ENCODE measurements at places on chromosomes 16 and 17.

GRCh38 chr17:20968913-20969616 lies 73.7 kb downstream of the USP22 start:
- DNase-seq = no peak

- peak; percentile 14 for DNase-seq
These were observed 1.1 kb downstream of the CREBBP start for GRCh38 chr16:3879258-3879886.

- DNase-seq = no peak
These were observed 135.8 kb downstream of the CCDC182 start for GRCh38 chr17:57609125-57609877.

DNA sequence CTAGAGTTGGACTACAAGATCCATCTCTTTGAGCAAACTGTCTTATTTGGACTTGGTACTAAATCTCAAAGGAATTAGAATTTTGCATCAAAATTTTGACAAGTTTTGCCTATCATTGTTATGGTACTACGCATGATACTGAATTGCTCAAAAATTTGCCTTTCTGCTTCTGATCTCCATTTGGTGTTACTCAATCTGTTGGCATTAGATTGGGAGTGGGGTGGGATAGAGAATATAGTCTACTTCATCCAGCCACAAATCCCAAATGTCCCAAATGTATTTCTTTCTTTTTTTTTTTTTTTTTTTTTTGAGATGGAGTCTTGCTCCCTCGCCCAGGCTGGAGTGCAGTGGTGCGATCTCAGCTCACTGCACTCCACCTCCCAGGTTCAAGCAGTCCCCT lies 204.8 kb downstream of the TANC2 start:
- DNase-seq = no peak

- no peak for DNase-seq
These were observed 30.8 kb downstream of the NLRP1 start for GRCh38 chr17:5553479-5553878.

DNA sequence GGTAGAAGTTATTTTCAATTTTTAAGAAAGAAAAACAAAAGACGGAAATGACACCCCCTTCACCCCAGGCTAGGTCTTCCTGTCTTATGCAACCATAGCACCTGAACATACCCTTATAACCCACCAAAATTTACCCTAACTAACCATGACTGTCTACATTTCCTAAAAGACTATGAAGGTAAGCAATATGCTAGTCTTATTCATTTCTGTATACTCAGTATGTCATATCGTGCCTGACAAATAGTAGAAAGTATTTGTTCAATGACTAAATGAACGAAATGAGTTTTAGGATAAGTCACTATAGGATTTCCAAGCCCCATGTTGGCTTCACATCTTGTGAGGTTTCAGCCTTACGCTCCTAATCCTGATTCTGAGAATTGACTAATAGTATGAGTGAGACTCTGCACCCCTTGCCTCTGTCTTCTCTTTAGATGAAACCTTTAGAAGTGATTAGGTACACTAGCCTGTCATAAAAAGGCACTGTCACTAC lies 6.5 kb downstream of the ADAT1 start:
- no peak for DNase-seq

DNA sequence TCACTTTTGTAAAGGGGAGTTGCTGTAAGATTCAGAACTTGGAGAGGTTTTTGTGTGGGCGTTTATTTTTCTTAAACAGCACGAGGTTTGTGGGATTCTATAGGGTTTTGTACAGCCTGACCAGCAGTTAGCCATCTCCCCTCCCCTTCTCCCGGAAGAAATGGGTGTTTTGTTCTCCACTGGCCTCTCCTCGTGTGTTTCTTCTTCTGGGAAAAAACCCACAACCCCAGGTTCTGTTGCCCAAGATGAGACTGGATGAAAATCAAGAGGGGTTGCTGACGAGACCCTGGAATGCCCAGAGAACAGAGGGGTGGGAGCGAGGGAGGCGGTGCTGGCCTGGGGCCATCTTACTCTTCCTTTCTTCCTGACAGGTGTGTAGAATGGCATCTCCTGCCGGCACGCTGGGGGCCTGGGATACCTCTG lies 186.1 kb downstream of the MSI2 start:
- DNase-seq = no peak

DNA sequence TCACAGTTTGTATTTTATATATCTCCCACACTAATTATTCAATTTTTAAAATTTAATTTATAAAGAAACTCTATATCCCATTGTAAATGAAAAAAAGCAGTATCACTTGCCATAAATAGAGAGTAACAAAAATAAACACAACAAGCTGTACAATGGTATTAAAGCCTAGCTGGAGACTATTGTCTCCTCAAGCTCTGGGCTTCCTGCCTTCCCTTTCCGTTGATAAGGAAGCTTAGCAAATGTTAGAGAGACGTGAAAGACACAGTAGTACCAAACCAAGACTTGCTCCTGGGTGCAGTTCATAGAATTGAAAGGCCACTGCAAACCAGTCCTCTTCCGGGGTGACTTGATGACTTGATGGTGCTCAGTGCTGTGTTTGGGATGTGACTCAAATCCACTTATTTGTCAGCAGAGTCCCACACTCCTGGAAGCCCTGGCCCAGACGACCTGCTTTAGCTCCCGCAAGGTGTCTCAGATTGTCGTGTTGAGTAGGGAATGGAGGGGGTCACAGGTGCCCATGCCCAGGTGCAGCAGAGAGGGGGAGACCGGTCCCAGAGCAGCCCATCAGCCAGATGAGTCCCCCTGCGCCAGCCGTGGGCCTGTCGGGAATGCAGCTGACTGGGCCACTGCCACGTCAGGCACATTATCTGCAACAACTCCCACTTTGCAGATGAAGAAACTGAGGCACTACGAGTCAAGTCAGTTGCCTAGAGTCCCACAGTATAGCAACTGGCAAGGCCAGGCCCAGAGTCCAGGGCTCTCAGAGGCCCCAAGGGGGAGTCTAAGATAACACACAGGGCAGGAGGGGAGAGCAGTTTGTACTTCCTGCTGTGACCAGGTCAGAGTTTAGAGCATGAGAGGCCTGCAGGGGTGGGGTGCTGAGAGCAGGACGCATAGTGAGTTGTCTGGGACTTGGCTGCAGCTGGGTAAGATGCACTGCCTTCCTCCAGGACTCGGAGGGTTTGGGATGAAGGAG lies 40.5 kb downstream of the PSME3IP1 start:
- no peak for DNase-seq

- DNase-seq = no peak
These were observed 4.6 kb downstream of the TEN1 start for GRCh38 chr17:75983501-75984181.

- no peak for DNase-seq
These were observed 3.7 kb downstream of the KIF22 start for GRCh38 chr16:29794231-29794710.

DNA sequence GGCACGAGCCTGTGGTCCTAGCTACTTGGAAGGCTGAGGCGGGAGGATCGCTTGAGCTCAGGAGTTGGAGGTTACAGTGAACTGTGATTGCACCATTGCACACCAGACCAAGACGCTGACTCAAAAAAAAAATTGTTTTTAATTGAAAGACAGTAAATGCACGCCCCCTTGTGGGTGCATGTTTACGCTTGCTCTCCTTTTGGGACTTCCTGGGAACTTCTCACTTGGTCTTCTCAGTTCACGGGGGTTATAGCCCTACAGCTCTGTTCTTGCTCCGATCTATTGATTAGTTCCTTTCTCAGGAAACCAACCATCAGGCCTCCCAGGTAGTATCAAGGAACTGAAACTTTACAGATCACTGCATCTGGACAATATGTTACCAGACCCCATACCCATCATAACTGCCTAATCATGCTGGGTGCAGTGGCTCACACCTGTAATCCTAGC lies 14.2 kb upstream of the RIPOR1 start:
- peak; percentile 64 for DNase-seq

GRCh38 chr16:52773026-52773425 lies 226.1 kb upstream of the TOX3 start:
- DNase-seq = no peak

DNA sequence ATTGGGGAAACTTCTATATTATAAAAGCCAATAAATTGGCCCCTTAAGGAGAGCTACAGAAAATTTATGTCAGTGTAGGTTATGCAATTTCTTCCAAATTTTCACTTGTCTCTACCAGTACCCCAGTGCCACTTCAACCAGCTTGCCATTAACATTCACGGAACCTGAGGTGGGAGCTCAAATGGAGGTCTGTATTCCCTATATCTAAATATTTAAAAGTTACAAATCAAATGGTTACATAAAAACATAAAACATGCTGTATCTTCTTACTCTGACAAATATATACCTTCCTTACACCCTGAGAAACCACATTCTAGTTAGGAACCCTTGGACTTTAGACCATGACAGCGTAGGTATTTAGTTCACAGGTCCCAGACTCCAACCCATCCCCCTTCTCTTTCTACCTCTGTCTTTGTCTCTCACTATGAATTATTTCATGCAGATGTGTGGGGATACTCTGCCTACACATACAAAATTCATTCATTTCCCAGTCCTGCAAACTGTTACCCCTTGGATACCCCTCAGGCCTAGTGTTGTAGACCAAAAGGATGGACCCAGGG lies 127.8 kb upstream of the PMFBP1 start:
- no peak for DNase-seq

- DNase-seq = no peak
These were observed 10.2 kb downstream of the COTL1 start for GRCh38 chr16:84607694-84608093.

DNA sequence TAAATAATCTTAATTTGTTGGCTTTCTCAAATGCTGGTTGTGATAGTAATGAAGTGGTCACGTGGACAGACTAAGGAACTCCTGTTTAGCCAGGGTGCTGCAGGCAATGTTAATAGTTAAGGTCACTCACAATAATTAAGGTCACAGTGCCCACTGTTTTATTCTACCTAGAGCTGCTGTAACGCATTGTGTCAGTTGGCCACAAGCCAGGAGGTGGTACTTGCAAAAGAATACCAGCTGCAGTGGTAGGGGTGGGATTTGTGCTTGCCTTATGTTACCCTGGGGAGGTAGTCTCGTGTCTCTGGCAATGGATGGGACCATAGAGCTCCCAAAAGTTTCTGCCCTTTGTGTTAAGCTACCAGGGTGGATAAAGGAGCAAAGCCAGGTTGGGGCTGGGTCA lies 969.1 kb upstream of the CDH8 start:
- DNase-seq = no peak

DNA sequence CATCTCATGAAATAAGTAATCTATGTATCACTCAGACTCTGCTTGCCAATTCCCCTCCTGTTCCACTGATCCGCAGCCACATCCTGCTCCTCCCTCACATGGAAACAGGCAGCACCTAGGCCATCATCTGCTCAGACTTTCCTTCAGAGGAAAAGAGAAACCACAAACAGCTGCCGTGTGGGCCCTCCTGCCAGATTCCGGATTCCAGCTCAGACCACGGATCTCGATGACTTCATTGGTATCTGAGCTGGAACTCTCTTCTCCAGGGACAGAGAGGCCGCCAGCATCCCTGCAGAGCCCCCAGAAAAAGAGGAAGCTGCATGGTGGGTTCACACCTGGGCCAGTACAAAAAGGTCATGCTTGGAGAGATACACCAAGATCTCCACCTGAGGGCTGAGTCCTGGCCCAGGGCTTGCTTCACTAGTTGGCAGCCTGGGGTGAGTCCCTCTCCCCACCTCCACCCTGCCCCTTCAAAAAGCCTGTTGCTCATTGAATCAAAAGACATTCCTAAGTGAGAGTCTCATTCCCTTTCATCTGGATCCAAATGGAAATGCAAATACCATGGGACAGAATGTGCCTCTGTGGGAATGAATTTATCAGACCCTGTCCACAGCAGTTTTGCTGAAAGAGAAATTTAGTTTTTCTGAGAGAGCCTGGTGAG lies 47.2 kb downstream of the HOXB1 start:
- peak; percentile 15 for DNase-seq

- DNase-seq = no peak
These were observed 20.1 kb downstream of the CIITA start for GRCh38 chr16:10897134-10897533.

DNA sequence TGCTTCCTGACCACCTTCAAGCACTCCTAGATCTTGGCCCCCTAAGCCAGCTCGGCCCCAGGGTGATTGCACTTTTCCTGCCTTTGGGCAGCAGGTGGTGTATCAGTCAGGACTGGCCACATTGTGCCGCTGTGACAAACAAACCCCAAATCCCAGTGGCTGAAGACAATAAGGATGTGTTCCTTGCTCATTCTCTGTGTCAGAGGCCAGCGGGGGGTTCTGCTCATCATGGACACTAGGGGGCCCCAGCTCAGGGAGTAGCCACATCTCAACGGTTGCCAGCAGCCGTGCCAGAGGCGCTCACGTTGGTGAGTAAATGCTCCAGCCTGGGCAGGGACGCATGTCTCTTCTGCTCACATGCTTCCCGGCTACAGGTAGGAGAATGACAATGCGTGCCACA lies 60.4 kb downstream of the ZDHHC7 start:
- no peak for DNase-seq

GRCh38 chr17:81398176-81398831 lies 3.0 kb downstream of the BAHCC1 start:
- DNase-seq = no peak
